ENCODE measurements at places on chromosomes 11 and 22. TPM values are rescaled to one million over a fixed set of nuclear protein-coding genes. Genes with fewer than 3 reads are reported as not detected.

The MIEF1 gene
- 26.5 TPM for total RNA-seq

The VEGFB gene
- total RNA-seq: 23.1 TPM

The KDM2A gene
- total RNA-seq: 58.5 TPM

The POU2AF3 gene
- not detected for total RNA-seq

The NAALAD2 gene
- total RNA-seq: 0.33 TPM

The TH gene
- total RNA-seq: not detected

The BATF2 gene
- 0.34 TPM for total RNA-seq

All from dermis blood vessel endothelial cell (primary cell).